Activated B cell treated with CpG ODN at 0.5 μM for 24 hours (primary cell): ENCODE measurements at places on chromosomes 6 and 20.

DNA sequence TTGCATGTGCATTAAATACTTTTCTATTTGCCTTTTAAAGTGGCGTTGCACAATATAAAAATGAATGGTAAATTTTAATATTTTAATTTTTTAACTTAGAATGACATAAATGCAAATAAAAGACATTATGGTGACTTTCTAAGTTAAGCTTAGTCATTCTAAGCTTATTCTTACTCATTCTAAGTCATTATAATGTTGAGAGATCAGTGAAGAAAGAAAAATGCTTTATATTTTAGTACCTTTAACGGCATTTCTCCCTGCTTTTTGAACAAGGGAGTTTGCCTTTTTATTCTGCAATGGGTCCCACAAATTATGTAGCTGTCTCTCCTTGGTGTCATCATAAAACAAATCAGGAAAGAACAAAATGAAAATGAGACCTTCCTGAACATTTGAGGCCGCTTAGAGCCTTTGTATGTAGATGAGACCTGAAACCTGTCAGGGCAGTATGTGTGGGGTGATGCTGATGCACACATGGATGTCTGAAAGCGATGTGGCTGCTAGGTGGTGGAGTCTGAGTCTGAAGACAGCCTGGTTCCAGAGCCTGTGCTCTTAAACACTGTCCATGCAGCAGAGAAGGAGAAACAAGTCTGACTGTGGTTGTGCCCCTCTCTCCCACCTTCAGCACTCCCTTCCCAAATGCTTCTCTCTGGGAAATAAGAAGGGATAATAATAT is 158.0 kb downstream of the PHF3 start:
- H3K36me3 ChIP-seq: no peaks in the 10 kb centered on the region
- H3K27me3 ChIP-seq: peaks cover 3% of the 10 kb centered on the region
- no peaks in the 10 kb centered on the region for H3K4me1 ChIP-seq
- H3K27ac ChIP-seq: no peak overlapping the region
- no peak for DNase-seq
- no peak overlapping the region for H3K4me3 ChIP-seq

DNA sequence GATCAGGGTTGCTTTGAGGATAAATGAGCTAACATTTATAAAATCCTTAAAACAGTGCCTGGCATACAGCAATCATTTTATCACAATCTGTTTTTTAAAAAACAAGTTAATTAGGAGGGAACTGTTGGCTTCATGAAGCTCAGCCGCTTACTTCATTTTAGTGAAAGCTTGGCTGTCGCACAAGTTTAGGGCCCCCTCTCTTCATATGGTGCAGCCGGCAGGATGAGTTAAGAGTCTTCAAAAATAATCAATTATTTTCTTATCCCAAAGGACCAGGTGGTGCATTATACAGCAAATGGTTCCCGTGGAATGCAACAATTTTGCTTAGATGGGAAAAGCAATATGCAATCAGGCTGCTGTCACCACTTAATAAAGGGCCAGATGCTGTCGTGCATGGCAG is 57.4 kb upstream of the PROKR2 start:
- no peaks in the 10 kb centered on the region for H3K4me1 ChIP-seq
- peaks cover 2% of the 10 kb centered on the region for H3K27me3 ChIP-seq

DNA sequence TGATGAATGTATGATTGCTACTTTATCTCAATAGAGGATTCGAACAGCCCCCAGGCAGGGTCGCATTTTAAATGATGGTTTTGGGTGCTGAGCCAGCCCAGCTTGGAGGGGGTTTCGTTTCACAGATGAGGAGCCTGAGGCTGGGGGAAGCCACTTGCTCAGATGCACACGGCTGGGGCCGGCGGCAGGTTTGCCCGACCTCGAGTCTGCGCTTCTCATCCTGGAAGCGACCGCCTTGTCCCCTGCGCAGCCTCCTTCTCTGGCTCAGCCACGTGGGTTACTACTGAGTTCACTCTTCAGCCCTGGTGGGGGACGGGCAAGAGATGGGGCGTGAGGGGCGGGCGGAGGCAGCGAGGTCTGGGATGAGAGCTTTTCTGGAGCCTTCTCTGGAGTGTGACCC is 25.3 kb downstream of the NTSR1 start:
- no peak overlapping the region for H3K27ac ChIP-seq
- H3K4me1 ChIP-seq: peaks cover 21% of the 10 kb centered on the region
- DNase-seq: no peak
- H3K4me3 ChIP-seq: no peak overlapping the region
- no peaks in the 10 kb centered on the region for H3K36me3 ChIP-seq
- peaks cover 11% of the 10 kb centered on the region for H3K27me3 ChIP-seq

DNA sequence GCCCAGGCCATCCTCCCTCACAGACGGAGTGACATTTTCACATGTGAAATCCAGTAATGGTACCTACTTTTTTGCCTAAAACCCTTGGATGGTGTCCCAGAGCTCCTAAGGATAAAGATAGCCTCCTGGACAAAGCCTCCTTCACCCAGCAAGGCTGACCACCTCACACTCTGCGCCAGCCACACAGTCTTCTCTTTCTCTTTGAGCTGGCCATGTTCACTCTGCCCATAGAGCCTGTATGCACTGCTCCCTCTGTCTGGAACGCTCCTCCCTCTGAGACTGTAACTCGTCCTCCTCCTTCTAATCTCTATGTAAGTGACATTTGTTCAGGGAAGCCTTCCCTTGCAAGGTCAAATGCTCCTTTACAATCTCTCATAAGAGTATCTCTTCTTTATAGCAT is 14.6 kb downstream of the TMEM151B start:
- no peaks in the 10 kb centered on the region for H3K36me3 ChIP-seq
- no peak overlapping the region for H3K27ac ChIP-seq
- peaks cover 52% of the 10 kb centered on the region for H3K27me3 ChIP-seq
- H3K4me1 ChIP-seq: no peaks in the 10 kb centered on the region
- H3K4me3 ChIP-seq: no peak overlapping the region
